ENCODE measurements at places on chromosomes 2 and 18.

DNA sequence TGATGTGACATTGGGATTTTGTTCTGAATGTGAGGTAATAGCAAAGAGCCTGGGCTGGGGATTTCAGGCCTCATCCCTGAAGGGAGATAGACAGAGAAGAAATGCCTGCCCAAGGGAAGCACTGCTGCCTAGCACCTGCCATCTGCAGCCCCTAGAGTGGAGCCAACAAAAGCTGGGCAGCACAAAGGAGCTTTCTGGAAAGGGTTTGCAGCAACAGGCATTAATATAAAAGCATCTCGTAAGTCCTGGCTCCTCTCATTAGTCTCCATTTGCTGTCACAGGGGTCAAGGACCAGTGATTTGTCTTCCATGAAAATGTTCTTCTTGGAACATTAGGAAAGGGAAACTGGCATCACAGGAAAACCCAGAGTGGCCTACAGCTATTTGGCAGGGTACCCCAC, 157.2 kb upstream of the SLC14A2 start:
- DNase-seq, result no peak

- DNase-seq, result no peak
These were observed 127.1 kb downstream of the SOCS6 start for GRCh38 chr18:70415823-70416488.

DNA sequence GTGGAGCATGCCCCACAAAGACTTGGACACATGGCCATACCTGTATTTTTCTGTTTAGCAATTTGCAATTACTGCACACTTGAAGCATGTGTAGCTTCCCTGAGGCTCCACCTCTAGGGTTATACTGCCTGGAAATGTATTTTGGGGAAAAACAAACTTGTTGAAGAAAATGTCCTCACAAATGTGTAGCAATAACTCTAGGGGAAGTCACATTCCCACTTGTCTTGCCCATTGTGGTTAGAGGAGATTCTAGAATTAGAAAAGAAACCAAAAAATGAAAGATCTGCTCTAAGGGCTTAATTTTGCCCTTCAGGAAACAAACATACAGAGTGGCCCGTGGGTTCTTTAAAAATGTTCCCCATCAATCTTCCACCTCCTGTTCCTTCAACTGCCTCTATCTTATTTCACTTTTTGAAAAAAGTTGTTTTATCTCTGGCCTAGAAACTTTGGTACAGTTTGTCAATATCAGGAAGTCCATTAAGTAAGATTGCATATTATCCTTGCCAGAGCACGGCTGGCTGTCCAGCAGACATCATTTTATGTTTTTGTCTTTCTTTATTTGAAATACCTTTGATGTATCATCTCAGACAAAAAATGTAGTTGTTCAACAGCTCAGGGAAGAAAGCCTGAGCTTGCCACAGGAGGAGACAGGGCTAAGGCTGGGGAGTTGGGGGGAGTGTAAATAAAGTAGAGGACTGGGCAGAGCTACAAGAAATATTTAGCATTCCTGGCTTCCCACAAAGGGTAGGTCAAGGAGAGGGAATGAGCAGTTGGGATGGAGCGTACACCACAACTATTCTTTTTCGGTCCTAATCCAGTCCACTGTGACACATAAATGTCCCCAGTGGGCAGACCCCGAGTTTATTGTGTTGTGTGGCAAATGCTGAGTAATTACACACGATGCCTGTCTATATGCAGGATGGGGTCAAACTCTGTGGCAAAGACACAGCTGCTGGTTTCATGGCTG, 96.8 kb upstream of the CDC42EP3 start:
- DNase-seq, result peak; percentile 50

- no peak for DNase-seq
These were observed 76.6 kb downstream of the MAPK4 start for GRCh38 chr18:50636366-50637057.

DNA sequence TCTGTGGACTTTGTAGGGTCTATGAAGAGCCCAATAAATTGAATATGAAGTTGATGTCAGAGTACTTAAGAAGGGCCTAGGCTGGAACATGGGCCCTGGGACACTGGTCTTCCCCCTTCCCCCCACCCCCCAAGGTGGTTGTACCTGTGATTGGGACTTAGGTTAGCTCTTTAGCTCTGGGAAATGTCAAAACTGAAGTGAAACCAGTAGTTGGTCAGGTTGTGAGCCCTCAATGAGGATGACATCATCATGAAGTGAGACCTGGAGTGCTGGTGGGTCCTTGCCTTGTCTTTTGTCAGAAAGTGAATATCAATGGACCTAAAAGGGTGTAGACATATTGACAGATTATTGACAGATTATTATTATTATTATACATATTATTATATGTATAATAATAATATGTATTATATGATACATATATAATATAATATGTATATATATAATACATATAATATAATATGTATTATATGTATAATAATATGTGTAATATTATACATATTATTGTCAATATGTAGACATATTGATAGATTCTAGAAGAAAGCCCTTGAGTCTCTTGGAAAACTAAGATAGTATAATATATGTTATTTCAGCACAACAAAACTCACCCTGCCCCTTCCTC, 5.4 kb downstream of the MARS2 start:
- DNase-seq, result no peak

DNA sequence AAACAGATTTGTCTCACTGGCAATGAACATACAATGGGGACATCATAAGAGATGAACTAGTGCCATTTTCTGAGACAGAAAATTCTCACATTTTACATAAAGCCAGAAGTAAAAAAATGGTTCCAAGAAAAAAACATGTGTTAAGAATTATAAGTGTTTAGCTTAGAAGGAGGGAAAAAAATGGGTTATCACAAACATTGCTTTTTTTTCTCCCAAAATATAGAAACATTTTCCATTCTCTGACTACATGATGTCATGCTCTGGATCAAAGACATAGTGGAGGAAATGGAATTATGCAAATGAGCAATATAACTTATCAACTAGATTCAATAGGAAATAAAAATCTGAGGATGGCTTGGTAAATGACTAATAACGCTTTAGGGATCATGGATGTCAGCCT, 49.8 kb downstream of the SPATS2L start:
- DNase-seq, result no peak

All from H54 (cell line).